ENCODE measurements at places on chromosomes 11 and 22.

GRCh38 chr11:56783448-56784041, 35.0 kb upstream of the OR9G4 start:
- no peak overlapping the region for H3K4me3 ChIP-seq
- peak; percentile 90 for DNase-seq
- H3K36me3 ChIP-seq: no peaks in the 10 kb centered on the region
- H3K27me3 ChIP-seq: no peaks in the 10 kb centered on the region
- no peaks in the 10 kb centered on the region for H3K4me1 ChIP-seq

DNA sequence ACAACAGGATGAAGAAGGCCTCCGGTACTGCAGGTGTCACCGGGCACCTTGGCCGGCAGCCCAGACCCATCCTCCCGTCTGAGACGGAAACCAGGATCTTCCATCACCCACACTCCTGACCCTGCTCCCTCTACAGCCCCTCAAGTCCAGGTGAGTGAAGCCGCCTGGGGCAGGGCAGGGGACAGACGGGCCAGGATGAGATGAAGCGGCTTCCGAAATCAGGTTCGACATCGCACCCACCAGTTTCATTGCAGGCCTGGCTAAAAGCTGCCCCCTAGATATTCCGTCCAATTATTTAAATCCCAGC, 639.1 kb downstream of the TBC1D22A start:
- H3K4me1 ChIP-seq: no peaks in the 10 kb centered on the region
- DNase-seq: no peak
- H3K27me3 ChIP-seq: no peaks in the 10 kb centered on the region
- no peak overlapping the region for H3K4me3 ChIP-seq
- no peaks in the 10 kb centered on the region for H3K36me3 ChIP-seq

DNA sequence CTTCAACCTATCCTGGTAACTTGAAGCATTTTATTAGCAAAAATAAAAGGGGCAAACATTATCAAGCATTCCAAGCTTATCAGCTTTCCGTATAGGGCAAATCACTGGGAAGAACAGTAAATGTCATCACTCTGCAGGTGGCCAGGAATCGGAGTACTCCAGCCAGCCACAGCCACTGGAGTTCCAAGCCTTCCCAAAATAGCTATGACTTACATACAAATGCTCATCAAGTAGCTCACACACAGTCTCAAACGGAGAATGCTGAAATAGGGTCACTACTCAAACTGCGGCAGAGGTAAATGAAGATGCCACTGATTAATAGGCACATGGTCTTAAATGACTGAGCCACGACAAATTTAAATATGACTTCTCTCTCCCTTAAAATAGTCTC, 2.1 kb downstream of the USP28 start:
- H3K36me3 ChIP-seq: no peaks in the 10 kb centered on the region
- no peak overlapping the region for H3K4me3 ChIP-seq
- DNase-seq: peak; percentile 30
- peaks cover 44% of the 10 kb centered on the region for H3K4me1 ChIP-seq

DNA sequence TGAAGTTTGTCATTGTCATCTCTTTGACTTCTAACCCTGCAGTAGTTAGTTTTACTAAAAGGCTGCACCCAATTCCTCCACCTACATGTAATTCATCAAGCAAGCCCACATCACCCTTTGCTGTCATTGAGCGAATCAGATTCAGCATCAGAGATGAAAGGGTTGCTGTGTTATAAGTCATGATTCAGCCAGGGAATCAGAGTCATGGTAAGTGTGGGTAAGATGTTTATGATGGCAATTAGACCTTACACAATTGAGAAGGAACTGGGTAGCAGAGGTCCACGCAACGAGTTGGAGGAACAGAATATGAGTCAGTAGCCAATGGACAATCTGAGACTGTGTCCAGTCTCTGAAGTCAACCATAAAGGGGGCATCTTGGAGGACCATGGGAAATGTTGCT, 162.8 kb upstream of the SNX19 start:
- no peaks in the 10 kb centered on the region for H3K4me1 ChIP-seq
- no peak overlapping the region for H3K4me3 ChIP-seq
- H3K27ac ChIP-seq: no peak overlapping the region
- no peaks in the 10 kb centered on the region for H3K27me3 ChIP-seq

GRCh38 chr11:2802389-2803185, 83.0 kb downstream of the CDKN1C start:
- peaks cover 24% of the 10 kb centered on the region for H3K4me1 ChIP-seq
- no peak for DNase-seq
- H3K27me3 ChIP-seq: peaks cover 13% of the 10 kb centered on the region
- no peak overlapping the region for H3K4me3 ChIP-seq
- no peaks in the 10 kb centered on the region for H3K36me3 ChIP-seq
- no peak overlapping the region for H3K27ac ChIP-seq

- no peaks in the 10 kb centered on the region for H3K27me3 ChIP-seq
- H3K36me3 ChIP-seq: no peaks in the 10 kb centered on the region
- H3K27ac ChIP-seq: no peak overlapping the region
- DNase-seq: no peak
These were observed 10.5 kb downstream of the PICALM start for GRCh38 chr11:86058360-86058759.

DNA sequence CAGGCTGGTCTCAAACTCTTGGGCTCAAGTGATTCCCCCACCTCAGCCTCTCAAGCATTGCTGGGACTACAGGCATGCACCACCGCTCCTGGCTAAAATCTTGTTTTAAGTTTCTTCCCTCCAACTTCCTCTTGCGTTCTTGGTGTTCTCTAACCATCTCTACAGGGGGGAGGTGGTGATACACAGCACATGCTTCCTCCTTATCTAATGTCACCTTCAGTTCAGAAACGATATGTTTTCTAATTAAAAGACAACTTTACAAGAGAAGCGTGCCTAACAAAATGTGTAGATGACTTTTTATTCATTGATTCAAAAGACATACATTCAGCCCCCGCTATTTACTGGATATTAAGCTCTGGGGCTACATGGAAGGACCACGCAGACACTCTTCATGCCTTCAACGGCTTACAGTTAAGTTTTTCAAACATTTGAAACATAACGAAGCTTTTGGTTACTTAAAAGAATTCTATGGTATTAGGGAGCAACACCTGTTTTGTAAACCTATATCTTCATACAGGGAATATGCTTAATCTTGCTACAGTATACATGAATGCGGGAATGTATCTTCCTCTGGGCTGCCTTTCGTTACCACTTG, 933 bp upstream of the DLAT start:
- peaks cover 17% of the 10 kb centered on the region for H3K36me3 ChIP-seq
- H3K4me1 ChIP-seq: peaks cover 7% of the 10 kb centered on the region
- H3K4me3 ChIP-seq: peak overlapping the region; percentile 66
- no peak overlapping the region for H3K27ac ChIP-seq
- peak; percentile 15 for DNase-seq

DNA sequence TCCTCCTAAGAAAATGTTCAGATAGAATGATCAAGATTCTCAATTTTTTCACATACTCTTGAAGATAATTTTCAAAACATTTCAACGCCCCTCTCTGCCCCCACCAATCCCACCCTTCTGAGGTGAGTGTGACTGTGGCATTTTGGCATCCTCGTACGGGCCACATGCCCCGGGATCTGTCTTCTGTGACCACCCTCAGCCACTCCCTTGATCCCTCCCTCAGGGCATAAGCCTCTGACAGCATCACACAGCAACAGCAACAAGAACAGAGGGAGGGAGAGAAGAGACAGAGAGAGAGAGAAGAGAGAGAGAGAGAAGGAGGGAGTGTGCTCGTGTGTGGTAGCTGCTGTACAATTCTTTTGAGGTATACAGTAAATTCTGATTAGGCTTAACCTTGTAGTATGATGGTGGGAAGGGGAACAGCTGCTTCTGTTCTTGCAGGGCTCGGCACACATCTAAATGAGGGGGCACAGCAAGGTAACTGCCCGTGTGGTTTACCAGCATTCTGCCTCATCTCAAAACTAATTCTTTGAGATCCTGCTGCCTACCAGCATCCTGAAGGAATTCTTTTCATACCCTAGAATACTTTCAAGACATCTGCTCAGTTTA, 21.4 kb downstream of the SCUBE2 start:
- no peaks in the 10 kb centered on the region for H3K27me3 ChIP-seq
- H3K4me3 ChIP-seq: no peak overlapping the region
- no peak for DNase-seq

- no peak overlapping the region for H3K27ac ChIP-seq
- H3K4me1 ChIP-seq: no peaks in the 10 kb centered on the region
- DNase-seq: no peak
- no peak overlapping the region for H3K4me3 ChIP-seq
These were observed 711.6 kb upstream of the ANO5 start for GRCh38 chr11:21481255-21481654.

GRCh38 chr11:32440312-32440908, 5.1 kb upstream of the WT1 start:
- peaks cover 100% of the 10 kb centered on the region for H3K27me3 ChIP-seq
- peaks cover 11% of the 10 kb centered on the region for H3K4me1 ChIP-seq
- H3K36me3 ChIP-seq: no peaks in the 10 kb centered on the region
- H3K4me3 ChIP-seq: no peak overlapping the region
- no peak for DNase-seq

- DNase-seq: no peak
- peaks cover 12% of the 10 kb centered on the region for H3K4me1 ChIP-seq
- no peaks in the 10 kb centered on the region for H3K36me3 ChIP-seq
- no peaks in the 10 kb centered on the region for H3K27me3 ChIP-seq
- H3K4me3 ChIP-seq: no peak overlapping the region
These were observed 5.7 kb downstream of the TMEM184B start for GRCh38 chr22:38267086-38267485.

- peak overlapping the region; percentile 84 for H3K4me3 ChIP-seq
- H3K27me3 ChIP-seq: no peaks in the 10 kb centered on the region
- no peak overlapping the region for H3K27ac ChIP-seq
- no peaks in the 10 kb centered on the region for H3K36me3 ChIP-seq
These were observed 2.1 kb downstream of the INCENP start for GRCh38 chr11:62125881-62126280.

GRCh38 chr11:71252269-71252769, at the start of gene SHANK2:
TSS of gene SHANK2 (minus strand) at chr11:71252577. CDS start at chr11:71147326, 105,251 bp downstream.
- peak within 1 kb of the TSS; percentile 63 for H3K4me3 ChIP-seq
- H3K4me1 ChIP-seq: peaks cover 19% of the 10 kb centered on the region
- peak; percentile 63 for DNase-seq
- no peak within 1 kb of the TSS for H3K27ac ChIP-seq
- H3K36me3 ChIP-seq: no peaks in the 10 kb centered on the region

DNA sequence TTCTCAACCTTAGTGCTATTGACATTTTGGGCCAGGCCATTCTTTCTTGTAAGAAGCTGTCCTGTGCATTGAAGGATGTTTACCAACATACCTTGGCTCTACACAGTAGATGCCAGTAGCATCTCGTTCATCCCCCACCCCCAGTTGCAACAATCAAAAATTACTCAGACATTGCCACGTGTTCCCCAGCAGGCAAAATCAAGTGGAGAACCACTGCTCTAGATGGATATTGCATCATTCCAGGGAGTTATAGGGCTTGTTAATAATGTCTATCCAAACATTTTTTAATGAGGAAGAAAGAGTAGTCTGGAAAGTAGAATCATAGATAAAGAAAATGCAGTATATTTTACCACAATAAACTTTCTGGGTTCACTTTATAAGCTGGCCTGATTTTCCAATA, 64.1 kb downstream of the PRMT3 start:
- no peaks in the 10 kb centered on the region for H3K27me3 ChIP-seq
- DNase-seq: no peak
- no peak overlapping the region for H3K27ac ChIP-seq
- H3K4me1 ChIP-seq: no peaks in the 10 kb centered on the region

DNA sequence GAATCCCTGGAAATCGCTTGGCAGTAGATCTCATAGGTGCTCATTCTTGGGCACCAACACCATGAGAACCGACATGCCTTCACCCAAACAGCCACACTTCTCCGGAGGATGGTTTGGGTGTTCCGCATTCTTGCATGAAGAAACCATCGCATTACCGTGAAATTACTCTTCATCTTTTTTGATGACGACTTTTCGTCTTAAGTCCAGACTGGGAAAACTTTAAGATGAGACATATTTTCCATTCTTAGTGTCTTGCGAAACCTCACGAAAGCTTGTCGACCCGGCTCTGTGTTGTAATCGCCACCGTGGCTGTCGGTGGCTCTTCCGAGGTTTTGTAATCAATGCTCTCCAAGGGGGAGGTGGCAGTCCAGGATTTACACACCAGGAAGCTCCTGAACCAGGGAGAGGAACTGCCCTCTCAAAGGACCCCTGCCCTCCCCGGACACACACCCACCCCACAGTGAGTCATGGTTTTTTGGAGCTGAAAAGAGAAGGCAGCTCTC, 1.7 kb downstream of the TOM1 start:
- no peak for DNase-seq
- H3K36me3 ChIP-seq: no peaks in the 10 kb centered on the region
- no peak overlapping the region for H3K27ac ChIP-seq
- H3K4me3 ChIP-seq: no peak overlapping the region

DNA sequence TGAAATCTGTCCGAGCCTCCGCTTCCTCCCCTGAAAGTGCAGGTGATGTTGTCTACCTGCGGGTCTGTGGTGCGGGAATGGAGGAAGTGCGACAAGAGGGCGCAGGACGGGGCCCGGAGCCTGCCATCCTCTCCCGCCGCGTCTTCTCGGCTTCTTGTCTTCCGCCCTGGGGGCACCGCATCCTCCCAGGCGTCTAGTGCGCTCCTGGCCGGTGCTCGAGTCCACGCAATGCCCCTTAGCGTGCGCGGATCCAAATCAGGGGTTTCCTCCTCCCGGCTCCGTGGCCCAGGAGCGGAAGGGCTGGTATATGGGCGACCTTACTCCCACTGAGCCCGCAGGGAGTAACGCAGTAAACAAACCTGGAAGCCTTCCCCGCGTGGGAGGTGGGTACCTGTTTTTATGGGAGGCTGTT, 405 bp downstream of the SFI1 start:
- no peak for DNase-seq
- H3K4me1 ChIP-seq: peaks cover 3% of the 10 kb centered on the region
- no peak overlapping the region for H3K27ac ChIP-seq
- peak overlapping the region; percentile 60 for H3K4me3 ChIP-seq

DNA sequence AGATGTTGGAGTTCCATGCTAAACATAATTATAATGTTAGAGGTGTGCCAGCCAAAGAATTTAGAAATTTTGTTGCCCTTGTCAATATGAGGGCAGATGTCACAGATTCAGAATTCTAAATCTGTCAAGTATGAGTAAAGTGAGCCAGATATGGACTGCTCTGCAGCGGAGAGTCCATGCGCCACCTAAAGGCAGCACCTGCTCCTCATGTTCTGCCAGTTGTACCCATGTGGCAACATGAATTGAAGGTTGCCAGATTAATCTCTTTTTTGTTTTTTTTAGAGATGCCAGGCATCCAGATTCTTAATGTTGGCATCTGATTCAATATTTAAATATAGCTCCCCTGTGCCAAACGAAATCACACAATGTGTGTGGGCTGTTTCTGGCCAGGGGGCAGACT, 678.6 kb upstream of the ANO5 start:
- H3K36me3 ChIP-seq: no peaks in the 10 kb centered on the region
- no peak overlapping the region for H3K27ac ChIP-seq
- DNase-seq: peak; percentile 27
- H3K4me3 ChIP-seq: no peak overlapping the region
- no peaks in the 10 kb centered on the region for H3K4me1 ChIP-seq

GRCh38 chr11:35664977-35665441, 2.4 kb downstream of the TRIM44 start:
- peaks cover 27% of the 10 kb centered on the region for H3K36me3 ChIP-seq
- H3K27me3 ChIP-seq: peaks cover 31% of the 10 kb centered on the region
- no peak for DNase-seq
- H3K4me3 ChIP-seq: peak overlapping the region; percentile 20
- H3K4me1 ChIP-seq: peaks cover 6% of the 10 kb centered on the region
- H3K27ac ChIP-seq: no peak overlapping the region

Measured in neural progenitor cell (in vitro differentiated cells).